ENCODE measurements at places on chromosomes 12 and 14. TPM values are rescaled to one million over a fixed set of nuclear protein-coding genes. Genes with fewer than 3 reads are reported as not detected.

DNA sequence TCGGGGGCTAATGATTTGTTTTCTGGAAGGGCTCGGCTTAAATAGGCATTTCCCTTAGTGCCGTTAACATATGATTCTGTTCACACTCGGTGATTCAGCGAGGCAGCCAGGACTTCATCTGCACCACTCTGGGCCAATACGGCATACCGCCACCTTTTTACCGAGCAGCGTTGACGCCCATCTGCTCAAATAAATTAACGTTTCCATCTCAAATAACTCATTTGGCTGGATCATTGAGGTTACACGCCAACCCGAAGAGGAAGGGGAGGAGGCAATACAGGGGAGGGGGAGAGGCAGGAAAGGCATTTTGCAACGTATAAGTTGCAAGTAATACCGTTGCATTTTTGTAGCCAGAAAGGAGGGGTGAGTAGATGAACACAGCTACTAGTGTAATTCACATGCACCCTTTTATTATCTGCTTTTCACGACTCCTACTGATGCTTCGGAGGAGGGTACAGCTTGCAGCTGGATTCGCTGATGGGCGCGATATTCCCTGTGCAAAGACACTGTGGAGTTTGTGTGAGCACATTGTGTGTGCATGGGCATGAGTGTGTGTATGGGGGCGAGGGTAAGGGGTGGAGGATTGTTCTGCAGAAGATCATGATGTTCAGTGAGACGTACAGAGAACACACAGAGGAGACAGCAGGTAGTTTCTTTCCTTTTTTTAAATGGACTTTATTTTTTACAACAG lies 45.9 kb downstream of the MAP1LC3B2 start:
- no peak for DNase-seq

- DNase-seq: no peak
Observed at GRCh38 chr12:108789546-108789945, 58.2 kb upstream of the CORO1C start.

DNA sequence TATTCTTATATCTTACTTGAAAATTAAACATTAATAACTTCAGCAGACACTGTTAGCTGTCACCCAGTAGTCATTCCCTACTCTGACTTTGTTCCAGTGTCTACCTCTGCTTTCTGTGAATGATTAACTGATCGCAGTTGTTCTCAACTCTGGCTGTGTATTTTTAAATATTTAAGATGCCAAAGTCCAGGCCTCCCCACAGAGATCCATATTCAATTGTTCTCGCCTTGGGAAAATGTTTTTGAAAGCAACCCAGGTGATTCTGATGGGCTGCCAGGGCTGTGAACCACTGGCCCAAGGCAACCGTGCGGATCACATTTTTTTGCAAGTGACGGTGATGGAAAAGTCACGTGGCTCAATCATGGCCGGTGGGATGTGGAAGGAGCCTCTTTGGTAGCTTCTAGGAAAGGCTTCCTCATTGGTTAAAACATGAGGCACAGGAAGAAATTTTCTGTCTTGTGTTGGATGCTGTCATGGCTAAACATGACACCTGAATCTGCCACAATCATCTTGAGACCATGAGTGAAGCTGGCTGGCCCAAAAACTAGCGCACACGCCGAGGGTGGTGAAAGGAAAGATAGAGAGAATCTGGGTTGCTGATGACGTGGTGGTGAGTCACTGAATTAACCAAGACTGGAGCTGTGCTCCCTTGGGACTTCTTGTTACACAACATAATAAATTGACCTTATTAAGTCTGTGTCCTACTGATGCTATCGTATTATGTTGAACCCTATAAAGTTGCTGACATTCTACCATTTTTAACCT lies 37.2 kb downstream of the RDH12 start:
- DNase-seq: peak; percentile 58

Gene DUSP16
- 46.4 TPM for total RNA-seq

Gene RNASE9
- not detected for total RNA-seq

Gene PPM1H
- 4.2 TPM for total RNA-seq

Gene DIO2
- total RNA-seq: 0.35 TPM
